ENCODE measurements at places on chromosomes 12 and 14. TPM values are rescaled to one million over a fixed set of nuclear protein-coding genes. Genes with fewer than 3 reads are reported as not detected.

- H3K27me3 ChIP-seq, result peaks cover 10% of the 10 kb centered on the region
- no peaks in the 10 kb centered on the region for H3K36me3 ChIP-seq
- peak; percentile 48 for DNase-seq
These were observed 367.5 kb downstream of the DAD1 start for GRCh38 chr14:22221508-22221907.

- no peaks in the 10 kb centered on the region for H3K27me3 ChIP-seq
- H3K4me1 ChIP-seq, result no peaks in the 10 kb centered on the region
- H3K36me3 ChIP-seq, result no peaks in the 10 kb centered on the region
- no peak for DNase-seq
- no peak overlapping the region for H3K27ac ChIP-seq
These were observed 333.9 kb downstream of the CEP128 start for GRCh38 chr14:80607430-80608190.

Gene ST8SIA1
- total RNA-seq, result not detected

Gene FAM161B
- 5.9 TPM for total RNA-seq
